Ovary (tissue), 10 donors: ENCODE measurements at places on chromosomes 11 and 22. TPM values are rescaled to one million over a fixed set of nuclear protein-coding genes. Genes with fewer than 3 reads are reported as not detected.

GRCh38 chr22:31715147-31715778 is 34.7 kb downstream of the PRR14L start:
- H3K27ac ChIP-seq = no peak overlapping the region
- H3K4me1 ChIP-seq = no peaks in the 10 kb centered on the region
- DNase-seq = no peak
- H3K4me3 ChIP-seq = no peak overlapping the region

DNA sequence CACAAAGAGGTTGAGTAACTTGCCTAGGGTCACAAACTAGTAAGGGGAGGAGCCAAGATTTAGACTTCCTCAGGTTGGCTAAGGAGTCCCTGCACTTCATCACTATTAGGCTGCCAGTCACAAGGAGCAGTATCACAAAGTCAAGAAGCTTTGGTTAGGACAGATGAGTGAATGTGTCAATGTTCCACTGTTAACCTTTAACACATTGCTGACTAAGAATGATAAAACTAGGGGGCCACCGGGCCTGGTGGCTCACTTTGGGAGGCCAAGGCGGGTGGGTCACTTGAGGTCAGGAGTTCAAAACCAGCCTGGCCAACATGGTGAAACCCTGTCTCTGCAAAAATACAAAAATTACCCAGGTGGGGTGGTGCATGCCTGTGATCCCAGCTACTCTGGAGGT is 32.0 kb downstream of the TMEM123 start:
- H3K4me3 ChIP-seq = no peak overlapping the region
- no peak for DNase-seq
- no peaks in the 10 kb centered on the region for H3K4me1 ChIP-seq
- no peak overlapping the region for H3K27ac ChIP-seq
- no peaks in the 10 kb centered on the region for H3K36me3 ChIP-seq

- no peak overlapping the region for H3K4me3 ChIP-seq
- no peaks in the 10 kb centered on the region for H3K4me1 ChIP-seq
- H3K27me3 ChIP-seq = no peaks in the 10 kb centered on the region
- no peak for DNase-seq
- no peak overlapping the region for H3K27ac ChIP-seq
- no peaks in the 10 kb centered on the region for H3K36me3 ChIP-seq
Measured at GRCh38 chr11:130322126-130322525, 7.4 kb upstream of the ZBTB44 start.

The MRGPRX4 gene
- not detected for total RNA-seq

The SHANK2 gene
- 40.4 TPM for total RNA-seq

The CSNK2A3 gene
- 0.30 TPM for total RNA-seq

The HEPN1 gene
- total RNA-seq = 0.48 TPM

The SH3BP1 gene
- total RNA-seq = 2.0 TPM

The CELSR1 gene
- total RNA-seq = 0.78 TPM
